Spinal cord (tissue), 10 donors: ENCODE measurements at places on chromosomes 6 and 20.

- DNase-seq, result peak; percentile 65
These were observed 287.3 kb upstream of the FOXQ1 start for GRCh38 chr6:1024587-1024986.

DNA sequence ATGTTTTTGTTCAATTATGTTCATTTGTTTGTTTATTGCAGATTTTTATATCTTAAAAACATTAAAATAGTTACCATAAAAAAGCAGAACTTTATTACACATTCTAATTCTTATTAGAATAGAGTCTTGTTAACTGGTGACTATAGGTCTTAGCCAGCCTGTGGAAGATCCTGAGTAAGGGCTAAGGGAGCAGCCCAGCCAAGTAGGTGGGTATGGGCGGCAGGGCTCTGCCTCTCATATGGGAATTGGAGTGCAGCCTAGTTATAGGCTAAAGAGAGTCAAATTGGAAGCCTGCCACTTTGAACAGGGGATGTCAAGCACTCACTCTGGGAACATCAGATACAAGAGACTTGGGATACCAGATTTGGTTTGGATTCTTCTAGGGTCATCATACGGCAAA lies 10.5 kb upstream of the HSF2 start:
- no peak for DNase-seq

DNA sequence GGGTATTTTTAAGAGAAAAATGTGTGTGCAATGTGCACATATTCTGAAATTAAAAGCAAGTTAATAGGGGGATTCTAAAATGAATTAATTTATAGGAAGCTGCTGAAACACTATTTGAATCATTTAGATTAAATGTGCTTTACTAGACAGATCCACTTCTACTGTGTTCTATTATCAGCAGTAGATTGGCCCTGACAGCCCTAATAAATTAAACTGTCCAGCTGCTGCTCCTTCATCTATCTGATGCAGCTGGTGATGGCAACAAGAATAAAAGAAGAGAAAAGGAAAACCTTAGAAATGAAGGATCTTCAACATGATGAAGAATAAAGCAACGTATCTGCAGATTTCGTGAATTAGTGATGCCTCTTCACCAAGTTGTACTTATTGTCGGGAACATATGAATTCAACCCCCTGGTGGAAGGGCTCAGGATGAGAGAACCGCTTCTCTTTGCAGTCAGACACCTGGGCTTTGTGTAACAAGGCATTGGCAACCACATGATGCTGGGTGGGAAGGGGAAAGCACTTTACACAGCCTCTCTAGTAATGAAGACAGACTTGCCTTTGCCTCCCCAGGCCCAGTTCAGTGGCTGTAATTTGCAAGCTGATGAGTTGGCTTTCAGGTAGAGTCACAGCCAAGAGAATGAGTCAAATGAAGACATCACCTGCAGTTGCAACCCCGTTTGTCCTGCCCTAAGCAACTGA lies 94.4 kb downstream of the LAMP5 start:
- DNase-seq, result no peak

- peak; percentile 15 for DNase-seq
These were observed 147.5 kb downstream of the FLRT3 start for GRCh38 chr20:14189794-14190402.

DNA sequence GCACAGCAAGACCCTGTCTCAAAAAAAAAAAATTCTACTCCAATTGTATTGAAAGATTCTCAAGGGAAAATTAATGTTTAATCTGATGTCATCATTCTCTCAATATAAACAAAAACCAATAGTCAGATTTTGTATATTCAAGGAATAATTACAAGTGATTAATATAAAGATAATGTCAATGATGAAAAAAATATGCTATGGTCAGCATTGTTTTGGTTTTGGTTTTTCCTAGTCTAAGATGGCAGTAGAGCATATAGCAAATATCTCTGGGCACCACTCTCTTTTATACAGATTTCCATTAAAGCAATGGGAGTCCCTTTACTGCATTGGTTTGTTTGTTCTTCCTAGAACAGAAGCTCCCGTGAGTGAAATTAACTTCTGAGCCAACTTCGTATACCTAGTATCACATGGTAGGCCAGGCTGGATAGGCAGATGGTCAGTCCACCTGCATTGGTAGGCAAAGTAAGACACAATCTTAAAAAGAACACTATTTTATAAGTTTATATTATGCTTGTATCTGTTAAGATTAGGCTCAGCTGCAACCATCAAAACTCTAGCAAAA lies 523.8 kb upstream of the JARID2 start:
- DNase-seq, result no peak

- no peak for DNase-seq
These were observed 6.0 kb upstream of the ACSS1 start for GRCh38 chr20:25063981-25064380.

DNA sequence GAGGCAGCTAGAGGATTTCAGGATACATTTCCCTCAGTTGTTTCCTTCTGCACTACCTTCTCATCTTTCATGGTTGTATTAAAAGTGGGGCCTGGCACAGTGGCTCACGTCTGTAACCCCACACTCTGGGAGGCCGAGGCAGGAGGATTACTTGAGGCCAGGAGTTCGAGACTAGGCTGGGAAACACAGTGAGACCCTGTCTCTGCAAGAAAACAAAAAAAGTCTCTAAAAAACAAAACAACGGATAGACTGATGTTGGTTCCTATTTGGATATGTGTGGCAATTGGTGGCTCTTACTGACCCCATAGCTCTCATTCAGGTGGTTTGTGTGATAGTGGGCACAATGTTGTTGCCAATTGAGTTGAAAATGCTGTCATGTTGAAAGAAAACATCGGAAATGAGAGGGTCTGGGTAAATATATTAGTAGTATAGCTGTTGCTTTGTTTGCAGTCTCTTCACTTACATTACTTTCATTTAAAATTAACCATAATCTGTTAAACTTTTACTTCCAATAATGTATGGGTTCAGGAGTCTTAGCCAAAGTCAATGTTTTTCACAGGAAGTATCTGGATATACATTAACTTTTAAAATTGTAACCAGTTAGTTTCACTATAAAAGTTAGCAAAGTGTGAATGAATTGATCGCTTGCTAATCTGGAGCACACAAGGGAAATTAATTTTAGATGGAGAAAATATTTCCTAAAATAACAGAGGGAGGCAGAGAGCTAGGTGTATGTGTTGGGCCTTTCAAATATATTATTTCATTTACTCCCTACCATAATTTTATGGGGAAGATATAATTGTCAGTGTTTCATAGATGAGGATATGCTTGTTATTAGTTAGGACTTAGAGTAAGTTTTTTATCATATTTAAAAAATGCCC lies 31.1 kb downstream of the UTRN start:
- DNase-seq, result no peak

- no peak for DNase-seq
These were observed 307.3 kb downstream of the SYNE1 start for GRCh38 chr6:152329638-152330448.

- DNase-seq, result no peak
These were observed 82.3 kb downstream of the C6orf52 start for GRCh38 chr6:10612161-10612560.

- no peak for DNase-seq
These were observed 122.8 kb upstream of the BEND3 start for GRCh38 chr6:107237992-107238660.

- no peak for DNase-seq
These were observed 104.0 kb downstream of the ISM1 start for GRCh38 chr20:13325033-13325432.

GRCh38 chr6:129490521-129491255 lies 219.3 kb downstream of the ARHGAP18 start:
- DNase-seq, result no peak

DNA sequence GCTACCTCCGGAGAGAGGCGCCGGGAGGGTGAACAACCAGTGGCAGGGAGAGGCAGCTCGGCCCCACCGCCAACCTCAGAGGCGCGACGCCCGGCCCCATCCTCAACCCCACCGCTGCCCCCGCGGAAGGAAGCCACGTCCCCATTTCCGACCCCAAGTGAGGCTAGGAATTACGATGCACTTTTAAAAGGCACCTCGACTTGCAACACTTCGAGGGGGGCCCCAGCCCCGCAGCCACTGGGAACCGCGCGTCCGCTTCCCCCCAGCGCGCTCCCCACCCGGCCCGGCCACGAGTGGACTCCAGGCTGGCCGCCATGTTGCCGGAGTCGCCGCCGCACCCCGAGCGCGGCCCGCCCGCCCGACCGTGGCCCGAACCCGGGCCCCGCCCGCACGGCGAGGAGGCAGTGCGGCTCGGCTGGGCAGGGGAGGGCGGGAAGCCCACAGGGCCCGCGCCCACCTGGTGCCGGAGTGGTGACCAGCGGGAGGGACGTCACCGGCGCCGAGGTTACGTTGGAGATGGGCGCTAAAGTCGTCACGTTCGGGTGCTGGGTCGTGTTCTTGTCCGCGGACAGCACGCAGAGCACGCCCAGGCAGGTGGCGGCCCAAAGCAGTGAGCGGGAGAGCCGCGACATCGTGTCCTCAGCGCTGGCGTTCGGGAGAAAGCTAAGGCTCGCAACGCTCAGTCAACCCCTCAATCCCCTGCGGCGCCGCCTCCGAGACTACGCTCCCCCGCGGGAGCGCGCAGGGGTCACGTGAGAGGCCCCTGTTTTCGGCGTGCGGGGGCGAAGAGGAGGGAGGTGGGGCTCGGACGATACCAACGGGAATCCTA lies at the start of gene CD164:
Gene CD164 (minus strand): TSS at position 721 of the 829 bp plus-strand sequence. CDS start 89 bp downstream, at position 632.
- DNase-seq, result peak; percentile 92

DNA sequence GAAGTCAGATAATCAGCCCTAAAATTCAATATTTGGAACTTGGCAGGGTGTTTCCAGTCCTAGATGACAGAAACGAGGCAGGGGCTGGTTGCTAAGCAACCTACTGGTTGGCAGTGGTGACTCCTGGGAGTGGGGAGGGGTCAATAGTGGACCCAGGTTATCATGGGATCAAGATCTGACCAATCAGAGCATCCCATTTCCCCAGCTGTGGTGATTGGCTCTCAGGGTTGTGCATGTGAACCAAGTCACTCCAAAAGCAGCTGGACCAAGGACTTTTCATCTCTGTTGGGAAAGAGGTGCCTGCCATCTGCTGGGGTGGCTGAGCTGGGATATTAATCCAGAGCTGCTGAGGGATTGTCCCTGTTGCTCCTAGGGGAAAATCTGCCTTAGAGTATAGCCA lies 253.4 kb downstream of the PREX1 start:
- no peak for DNase-seq

DNA sequence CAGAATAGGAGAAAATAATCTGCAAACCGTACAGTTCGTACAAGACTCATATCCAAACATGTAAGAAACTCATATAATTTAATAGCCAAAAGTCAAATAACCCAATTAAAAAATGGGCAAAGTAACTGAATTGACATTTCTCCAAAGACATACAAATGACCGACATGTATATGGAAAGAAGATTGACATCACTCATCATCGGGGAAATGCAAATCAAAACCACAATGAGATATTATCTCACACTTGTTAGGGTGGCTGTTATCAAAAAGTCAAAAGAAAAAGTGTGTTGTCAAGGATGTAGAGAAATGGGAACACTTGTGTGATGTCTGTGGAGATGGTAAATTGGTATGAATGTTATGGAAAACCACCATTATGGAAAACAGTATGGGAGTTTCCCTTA lies 70.5 kb upstream of the STXBP5 start:
- no peak for DNase-seq
